ENCODE measurements at places on chromosomes 2 and 18. TPM values are rescaled to one million over a fixed set of nuclear protein-coding genes. Genes with fewer than 3 reads are reported as not detected.

Gene RNF152
- total RNA-seq, result 11.5 TPM

Gene SKA1
- total RNA-seq, result 0.52 TPM

Gene ERMN
- total RNA-seq, result not detected

Gene MOGAT1
- total RNA-seq, result 1.8 TPM

Gene ST8SIA3
- 0.52 TPM for total RNA-seq

Gene KIF5C
- 2.0 TPM for total RNA-seq

GRCh38 chr18:68219872-68220271 lies 495.0 kb downstream of the TMX3 start:
- no peak for DNase-seq

- DNase-seq, result no peak
These were observed 695.8 kb downstream of the RNF144A start for GRCh38 chr2:7612969-7613368.

GRCh38 chr2:47513981-47514520 lies 111.1 kb downstream of the MSH2 start:
- no peak for DNase-seq

DNA sequence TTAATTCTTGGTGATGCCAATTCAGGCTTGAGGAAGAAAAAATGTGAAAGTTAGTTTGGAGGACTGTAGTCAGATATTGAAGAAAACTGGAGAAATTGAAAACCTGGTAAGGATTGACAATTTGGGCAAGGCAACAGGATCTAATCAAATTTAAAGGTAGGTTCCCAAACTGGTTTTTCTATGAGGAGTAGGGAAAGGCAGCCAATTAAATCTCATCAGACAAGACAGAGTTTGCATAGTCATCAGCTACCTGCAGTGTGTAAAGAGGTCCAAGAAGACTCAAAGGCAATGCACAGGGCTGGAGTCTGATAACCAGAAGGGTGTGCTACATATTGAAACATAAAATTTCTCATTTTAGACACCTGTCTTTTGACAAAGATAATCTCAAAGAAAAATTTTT lies 16.0 kb upstream of the CAB39 start:
- no peak for DNase-seq

GRCh38 chr2:7007846-7008741 lies 90.9 kb downstream of the RNF144A start:
- peak; percentile 77 for DNase-seq

DNA sequence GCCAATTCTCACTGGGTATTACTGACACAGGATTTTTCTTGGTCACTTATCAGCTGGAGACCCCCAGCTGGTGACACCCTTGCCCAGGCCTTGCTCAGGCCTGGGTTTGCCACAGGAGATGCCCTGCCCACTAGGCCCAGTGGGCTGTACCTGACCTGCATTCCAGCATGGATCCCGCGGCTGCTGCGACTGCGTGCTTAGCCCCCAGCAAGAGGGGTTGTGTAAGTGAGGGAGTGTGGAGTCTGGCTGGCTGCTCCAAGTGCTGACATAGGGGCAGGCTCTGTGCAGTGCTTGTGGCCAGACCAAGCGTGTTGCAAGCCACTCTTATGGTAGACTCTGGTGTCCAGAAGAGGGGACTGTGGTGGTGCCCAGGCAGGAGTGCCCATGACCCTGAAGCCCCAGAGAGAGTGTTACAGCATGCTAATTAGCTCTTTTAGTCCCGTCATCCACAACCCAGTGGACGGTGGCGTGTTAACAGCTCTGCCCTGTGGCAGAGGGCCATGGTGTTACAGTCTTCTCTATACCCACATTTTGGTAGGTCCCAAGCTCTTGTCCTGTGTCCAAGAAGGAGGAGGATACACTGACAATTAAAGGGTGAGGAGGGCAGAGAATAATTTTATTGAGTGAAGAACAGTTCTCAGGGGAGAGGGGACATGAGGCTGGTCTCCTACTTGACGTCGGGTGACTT lies 491.7 kb upstream of the MEIS1 start:
- DNase-seq, result no peak

DNA sequence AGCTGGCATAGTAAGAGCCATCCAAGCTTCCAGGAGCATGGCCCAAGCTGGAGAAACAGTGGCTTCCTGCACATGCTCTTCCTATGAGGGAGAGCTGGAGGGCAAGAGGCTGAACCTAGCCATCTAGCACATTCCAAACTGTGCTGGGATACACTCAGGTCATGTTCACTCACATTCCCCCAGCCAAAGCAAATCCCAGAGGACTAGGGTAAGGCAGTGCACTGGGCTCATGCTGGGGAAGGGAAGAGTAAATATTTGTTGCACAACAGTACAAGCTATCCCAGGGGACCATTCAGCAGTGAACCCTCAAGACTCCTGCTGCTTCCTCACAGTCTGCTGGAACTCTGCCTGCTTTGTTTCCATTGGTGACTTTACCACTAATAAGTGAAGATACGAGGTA lies 20.7 kb upstream of the GYPC start:
- DNase-seq, result peak; percentile 49
